ENCODE measurements at places on chromosomes 7 and 10.

DNA sequence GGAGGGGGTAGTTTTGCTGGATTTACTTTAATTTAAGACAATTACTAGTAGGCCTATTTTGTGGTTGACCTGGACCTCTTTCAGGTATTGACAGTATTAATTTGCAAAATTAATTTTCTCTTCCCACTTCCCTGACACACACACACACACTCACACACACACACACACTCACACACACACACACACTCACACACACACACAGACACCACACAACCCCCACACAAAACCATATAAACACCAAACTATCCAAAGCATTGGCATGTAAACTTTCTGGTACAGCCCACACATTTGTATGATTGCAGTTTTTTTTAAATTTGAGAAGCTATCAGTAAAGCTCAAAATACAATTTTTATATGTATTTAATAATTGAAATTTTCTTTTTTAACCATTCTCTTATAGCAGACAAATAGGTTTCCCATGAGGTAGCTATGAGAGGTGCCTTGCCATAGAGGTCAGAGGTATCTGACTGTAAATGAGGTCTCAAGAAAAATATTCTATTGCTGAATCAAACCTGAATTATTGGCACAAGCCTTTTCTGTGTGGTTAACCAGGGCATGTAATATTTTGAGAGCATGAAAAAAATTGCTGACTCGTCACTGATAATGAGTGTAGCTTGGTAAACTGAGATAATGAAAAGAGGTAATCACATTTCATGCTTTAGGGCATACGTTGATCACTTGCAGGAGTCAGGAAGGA is 306.5 kb downstream of the GATA3 start:
- DNase-seq, result no peak

DNA sequence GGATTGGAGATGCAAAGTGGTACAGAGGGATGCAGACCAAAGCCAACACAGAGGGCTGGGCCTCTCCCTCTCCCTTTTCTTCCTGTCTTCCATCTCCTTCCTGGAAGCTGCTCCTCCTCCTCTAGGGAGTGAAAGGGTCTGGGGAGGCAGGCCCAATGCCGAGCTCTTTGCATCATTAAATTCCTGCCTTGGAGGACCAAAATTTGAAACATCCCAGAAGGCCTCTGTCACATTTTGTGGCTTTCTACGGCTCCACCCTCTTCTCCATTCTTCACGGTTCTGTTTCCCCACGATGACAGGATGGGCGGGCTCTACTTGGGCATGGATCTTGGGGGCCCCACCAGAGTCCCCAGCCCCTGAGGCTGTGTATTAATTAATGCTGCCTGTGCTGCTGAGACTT is 76.4 kb downstream of the NEURL1 start:
- no peak for DNase-seq

DNA sequence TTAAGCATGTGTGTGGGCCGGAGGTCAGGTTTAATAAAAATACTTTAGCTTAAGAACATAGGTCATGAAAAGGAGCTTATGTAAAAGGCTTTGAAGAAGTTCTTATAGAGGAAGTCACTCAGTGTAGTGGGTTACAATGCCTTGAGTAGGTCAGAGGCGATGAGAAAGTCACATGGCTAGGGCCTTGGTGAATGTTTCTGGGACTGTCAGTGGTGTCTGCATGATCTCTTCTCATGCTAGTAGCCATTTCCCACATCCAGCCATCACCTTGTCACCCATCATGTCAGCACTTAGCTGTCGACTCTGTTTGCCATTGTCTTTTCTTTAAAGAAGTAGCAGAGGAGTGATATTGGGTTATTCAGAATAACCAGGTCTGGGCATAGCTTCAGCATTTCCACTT is 236.6 kb downstream of the CDK14 start:
- no peak for DNase-seq

GRCh38 chr7:27142580-27143022 is 880 bp downstream of the HOXA5 start:
- no peak for DNase-seq

DNA sequence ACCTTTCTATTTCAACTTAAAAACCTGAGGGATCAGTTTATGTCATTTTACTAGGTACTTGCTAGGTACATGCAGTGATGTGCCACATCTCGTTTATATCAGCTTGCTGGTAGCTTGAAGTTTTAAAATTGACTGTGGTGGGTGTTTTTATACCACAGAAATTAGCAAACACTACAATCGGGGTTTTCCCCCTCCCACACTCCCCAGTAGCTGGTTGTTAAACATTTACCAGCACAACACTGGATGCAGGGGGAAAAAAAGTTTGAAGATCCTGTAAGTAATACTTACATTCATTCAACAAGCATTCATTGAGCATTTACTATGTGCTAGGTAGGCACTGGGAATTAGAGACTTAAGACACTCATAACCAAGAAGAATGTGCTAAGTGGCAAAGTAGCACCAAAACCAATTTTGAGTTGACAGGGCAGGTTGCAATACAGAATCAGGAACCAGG is 32.6 kb downstream of the USP6NL start:
- DNase-seq, result peak; percentile 8

GRCh38 chr10:49508249-49508648 is 30.7 kb downstream of the ERCC6 start:
- DNase-seq, result no peak

DNA sequence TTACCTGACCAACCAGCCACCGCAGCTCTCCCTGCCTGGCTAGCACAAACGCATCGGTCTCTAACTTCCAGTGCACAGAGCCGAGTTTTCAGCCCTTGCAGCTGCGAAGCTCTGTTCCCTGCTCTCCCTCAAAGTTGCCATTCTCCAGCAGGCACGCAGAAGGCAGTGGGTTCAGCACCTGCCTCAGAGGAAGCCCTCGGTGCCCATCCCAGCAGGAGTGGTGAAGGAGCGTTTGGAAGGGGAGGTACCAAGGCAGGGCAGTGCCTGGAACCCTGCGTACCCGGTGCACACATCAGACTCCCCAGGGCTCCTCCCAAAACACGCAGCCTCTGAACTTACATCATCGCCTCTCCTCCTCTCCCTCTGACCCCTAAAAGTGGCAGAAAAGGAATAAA is 1.7 kb upstream of the STK32C start:
- no peak for DNase-seq

GRCh38 chr7:80950550-80950967 is 31.7 kb upstream of the SEMA3C start:
- DNase-seq, result no peak

GRCh38 chr7:34160261-34160752 is 255.0 kb downstream of the BMPER start:
- DNase-seq, result no peak

DNA sequence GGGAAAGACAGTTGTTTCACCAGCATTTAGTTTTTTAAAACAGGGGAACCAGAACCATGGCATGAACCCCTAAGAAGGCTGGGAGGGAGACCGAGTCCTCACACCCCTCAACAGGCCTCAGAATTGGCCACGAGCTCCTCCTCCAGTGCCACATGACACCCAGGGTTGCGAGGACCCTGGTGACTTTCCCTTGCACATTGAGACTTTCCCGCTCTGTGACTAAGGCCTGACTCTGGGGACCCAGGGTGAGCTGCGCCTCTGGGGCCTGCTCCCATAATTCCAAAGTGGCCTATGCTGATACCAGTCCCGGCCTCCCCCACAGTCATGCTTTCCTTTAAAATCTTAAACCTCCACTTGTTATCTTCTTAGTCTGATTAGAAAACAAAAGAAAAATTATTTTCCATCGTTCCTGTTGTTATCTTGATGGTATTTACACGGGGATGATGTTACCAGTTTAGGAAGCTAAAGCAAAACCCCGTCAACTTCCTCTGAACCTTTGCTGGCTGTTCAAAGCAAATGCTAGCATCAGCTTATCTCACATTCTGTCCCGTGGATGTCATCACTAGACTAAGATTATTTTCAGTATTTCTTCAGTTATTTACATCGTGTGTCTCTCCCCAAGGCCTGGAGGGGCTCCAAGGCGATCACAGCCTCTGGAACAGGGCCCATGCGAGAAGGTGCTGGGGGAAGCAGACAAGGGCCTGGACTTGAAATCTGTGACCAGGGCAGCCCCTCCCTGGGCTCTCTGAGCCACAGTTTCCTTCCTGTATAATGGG is 42.1 kb downstream of the FAM53B start:
- DNase-seq, result peak; percentile 52

DNA sequence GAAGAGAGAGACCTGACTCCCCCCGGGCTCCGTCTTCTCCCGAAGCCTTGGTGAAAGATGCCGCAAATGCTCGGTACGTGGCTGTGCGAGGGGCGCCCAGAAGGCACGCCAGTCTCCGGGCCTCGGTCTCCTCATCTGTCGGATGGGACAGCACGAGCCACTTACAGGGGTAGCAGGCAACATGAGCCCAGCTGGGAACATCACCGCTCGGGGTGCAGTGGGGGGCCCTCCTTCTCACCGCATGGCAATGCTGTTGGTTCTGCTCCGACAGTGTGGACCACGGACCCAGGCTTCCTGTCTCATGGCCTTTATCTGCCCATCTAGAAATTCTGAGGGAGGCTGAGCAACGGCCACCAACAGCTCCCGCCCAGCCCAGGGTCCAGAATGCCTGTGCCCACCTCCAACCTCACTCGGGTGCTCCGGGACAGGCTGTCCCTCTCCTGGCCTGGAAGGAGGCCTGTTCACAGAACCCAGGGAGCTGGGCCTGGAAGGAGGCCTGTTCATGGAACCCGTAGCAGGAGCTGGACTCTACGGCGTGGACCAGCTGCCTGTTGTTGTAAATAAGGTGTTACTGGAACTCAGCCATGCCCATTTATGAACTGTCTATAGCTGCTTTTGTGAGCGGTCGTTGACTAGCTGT is 15.8 kb downstream of the ADAP1 start:
- no peak for DNase-seq

DNA sequence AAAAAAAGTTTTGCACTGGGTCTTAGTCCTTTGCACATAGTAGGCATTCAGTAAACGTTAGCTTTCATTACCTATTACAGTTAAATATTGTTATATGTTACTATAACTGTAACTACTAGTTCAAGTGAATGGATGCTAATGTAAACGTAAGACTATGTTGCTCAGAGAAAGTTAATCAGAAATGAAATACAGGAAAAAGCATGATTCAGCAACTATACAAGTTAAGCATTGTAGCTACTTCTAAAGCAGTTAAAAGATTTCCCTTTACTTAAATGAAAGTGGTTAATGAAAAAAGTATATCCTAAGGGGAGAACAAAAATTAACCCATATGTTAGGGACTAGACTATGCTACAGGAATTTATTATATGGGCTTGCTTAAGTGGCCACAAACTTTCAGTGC is 121.2 kb downstream of the SKAP2 start:
- DNase-seq, result no peak

DNA sequence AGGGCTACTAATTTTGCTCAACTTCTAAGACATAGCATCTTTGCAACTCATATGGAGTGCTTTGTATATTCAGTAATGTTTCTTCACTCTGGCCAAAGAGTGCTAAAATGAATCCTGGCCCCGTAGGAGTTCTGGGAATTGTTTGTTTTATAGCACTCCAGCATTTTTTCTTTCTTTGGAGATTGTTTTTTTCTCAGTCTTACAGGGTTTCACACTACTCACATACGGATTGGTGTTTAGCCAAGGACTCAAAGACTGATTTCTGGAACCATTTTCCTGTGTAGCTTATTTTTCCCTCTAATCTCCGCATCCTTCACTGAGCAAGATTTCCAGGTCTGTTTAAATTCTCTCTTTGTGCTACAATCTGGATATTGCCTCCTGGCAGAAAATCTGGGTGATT is 6.4 kb downstream of the TAS2R41 start:
- no peak for DNase-seq

GRCh38 chr10:33661580-33662336 is 327.3 kb upstream of the NRP1 start:
- DNase-seq, result no peak

DNA sequence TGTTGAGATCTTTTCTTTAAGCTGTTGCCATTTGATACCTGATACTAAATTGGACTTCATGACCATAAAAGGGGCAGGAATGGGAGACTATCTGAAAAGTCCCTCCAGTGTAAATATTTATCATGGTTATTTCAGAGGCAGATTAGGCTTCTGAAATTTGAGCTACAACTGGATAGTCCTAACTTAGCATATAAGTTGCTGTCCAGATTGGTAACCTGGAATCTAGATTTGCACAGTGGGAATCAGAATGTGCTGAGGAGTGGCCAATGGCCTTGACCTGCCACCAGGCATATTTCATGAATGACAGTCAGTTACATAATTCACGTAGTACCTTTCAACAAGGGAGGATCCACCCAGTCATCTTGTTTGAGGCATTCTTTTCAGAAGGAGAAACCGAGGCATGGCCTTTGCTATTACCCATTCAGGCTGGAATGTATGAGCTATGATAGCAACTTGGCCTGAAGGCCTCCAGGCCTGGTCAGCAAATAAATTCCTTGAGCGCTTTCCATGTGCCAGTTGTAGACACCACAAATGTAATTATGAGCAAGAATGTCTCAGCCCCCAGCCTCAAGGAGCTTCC is 80.0 kb downstream of the EEPD1 start:
- no peak for DNase-seq

DNA sequence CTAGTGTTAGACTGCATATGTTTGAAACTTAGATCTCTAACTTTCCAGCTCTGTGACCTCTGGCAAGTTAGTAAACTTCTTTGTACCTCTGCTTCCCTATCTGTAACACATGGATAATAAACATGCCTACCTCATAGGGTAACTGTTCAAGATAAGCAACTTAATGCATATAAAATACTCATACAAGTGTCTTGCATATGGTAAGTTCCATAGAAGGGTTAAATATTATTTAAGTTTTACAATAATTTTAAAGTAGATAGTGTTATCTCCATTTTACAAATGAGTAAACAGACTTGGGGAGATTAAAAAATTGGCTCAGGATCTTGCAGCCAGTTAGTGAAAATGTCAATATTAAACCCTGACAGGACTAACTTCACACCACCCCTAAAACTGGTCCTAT is 30.1 kb upstream of the CD36 start:
- no peak for DNase-seq

GRCh38 chr10:441659-442058 is 247.8 kb downstream of the DIP2C start:
- no peak for DNase-seq

DNA sequence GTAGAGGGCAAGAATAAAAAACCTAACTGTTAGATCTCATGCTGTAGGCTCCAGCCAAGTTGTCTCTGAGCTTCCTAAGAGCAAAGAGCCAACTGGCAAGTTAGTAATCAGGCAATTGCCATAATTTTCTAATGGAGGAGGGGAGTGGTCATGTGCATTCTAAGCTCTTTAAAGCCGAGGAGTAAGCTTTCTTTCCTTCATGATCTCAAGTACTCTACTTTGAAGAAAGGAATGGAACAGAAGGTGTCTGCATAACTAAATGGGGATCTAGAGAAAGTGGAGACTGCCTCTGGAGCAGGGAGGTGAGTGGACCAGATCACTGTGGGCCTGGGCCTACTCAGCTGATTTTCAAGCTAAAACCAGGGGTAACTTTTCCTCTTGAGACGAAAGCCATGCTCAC is 37.7 kb upstream of the TOMM7 start:
- DNase-seq, result no peak

DNA sequence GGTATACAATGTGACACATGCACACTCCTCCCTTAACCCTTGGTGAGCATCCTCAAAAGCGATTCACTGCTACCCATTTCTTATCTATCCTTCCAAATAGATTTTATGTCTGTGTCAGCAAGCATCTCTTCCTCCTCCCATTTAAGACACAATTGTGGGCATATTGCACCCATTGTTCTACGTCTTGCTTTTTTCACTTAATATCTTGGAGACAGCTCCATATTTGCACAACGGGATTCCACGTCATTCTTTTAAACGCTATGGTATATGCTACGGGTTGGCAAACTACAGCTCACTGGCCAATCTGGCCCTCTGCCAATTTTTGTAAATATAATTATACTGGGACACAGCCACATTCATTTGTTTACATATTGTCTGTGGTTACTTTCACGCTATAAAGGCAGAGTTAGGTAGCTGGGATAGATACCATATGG is 88.6 kb downstream of the RNF216 start:
- no peak for DNase-seq

- no peak for DNase-seq
Observed at GRCh38 chr7:10022957-10023356, 950.7 kb upstream of the PHF14 start.

Measured in stimulated activated CD8-positive, alpha-beta memory T cell treated with anti-CD3 and anti-CD28 coated beads, Interleukin-7, amount 100 ng/mL, for 48 hours (primary cell).